ENCODE measurements at places on chromosomes 7 and 10. TPM values are rescaled to one million over a fixed set of nuclear protein-coding genes. Genes with fewer than 3 reads are reported as not detected.

The WEE2 gene
- not detected for total RNA-seq

The WNT2 gene
- 1.7 TPM for total RNA-seq

- peak; percentile 47 for DNase-seq
- H3K27ac ChIP-seq: no peak overlapping the region
- H3K27me3 ChIP-seq: no peaks in the 10 kb centered on the region
- H3K36me3 ChIP-seq: no peaks in the 10 kb centered on the region
- peak overlapping the region; percentile 24 for H3K4me3 ChIP-seq
- no peaks in the 10 kb centered on the region for H3K4me1 ChIP-seq
These were observed 860 bp downstream of the SEC31B start for GRCh38 chr10:100518761-100519241.

The APBB1IP gene
- total RNA-seq: 8.4 TPM

DNA sequence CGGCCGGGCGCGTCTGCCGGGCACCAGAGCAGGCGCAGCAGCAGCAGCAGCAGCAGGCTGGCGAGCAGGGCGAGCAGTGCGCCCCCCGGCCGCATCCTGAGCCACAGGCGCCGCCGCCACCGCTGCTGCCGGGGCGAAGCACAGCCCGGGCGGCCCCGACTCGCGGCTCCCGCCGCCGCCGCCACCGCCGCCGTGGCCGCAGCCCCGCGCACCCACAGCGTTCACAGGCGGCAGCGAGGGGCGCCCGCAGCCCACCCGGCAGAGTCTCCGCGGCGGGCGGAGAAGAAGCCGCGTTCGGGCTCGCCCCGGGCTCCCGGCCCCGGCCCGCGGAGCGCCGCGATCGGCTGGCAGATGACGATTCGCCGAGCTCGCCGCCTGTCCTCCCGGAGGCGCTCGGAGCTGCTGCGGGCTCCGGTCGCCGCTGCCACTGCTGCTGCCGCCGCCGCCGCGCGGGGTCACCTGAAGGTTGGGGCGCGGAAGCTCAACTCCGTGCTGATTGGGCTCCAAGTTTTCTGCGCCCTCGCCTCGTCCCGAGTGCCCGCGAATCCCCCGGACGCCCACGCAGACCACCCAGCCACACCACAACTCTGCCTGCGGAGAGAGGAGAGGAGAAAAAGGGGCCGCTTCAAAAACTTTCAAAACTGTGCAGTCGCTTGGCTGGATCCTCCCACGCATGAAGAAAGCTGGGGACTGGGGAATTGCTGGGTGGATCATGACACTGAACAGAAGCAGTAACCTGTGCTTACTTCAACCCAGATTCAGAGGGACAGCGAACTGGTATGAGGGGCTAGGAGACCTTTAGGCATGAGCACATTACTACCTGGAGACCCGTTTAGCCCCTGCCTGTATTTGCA is at the start of gene ST8SIA6:
TSS of gene ST8SIA6 (minus strand) at position 435 of the 854 bp plus-strand sequence. CDS start at position 95, 340 bp downstream.
- no peak for DNase-seq
- no peaks in the 10 kb centered on the region for H3K36me3 ChIP-seq
- H3K27me3 ChIP-seq: peaks cover 30% of the 10 kb centered on the region
- peak within 1 kb of the TSS; percentile 34 for H3K4me3 ChIP-seq

The IFIT2 gene
- 6.3 TPM for total RNA-seq

DNA sequence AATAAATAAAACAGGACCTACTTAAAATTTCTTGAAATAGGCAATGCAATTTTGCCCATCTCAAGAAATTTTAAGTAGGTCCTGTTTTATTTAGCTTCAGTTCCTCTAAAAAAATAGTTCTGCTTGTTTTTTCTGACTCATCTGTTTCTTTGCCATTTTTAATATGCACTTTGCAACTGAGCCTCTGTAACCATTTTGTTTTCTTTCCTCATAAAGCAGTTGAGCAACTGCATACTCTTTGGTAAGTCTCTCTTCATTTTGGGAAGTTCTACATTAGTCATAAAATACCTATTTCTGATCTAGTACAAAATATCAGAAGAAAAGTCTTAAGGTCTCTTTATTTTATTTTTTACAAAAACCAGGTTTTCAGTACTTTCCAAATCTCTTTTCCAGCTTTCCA is 18.0 kb downstream of the TAS2R40 start:
- H3K4me1 ChIP-seq: peaks cover 4% of the 10 kb centered on the region
- H3K36me3 ChIP-seq: no peaks in the 10 kb centered on the region
- no peak for DNase-seq
- no peaks in the 10 kb centered on the region for H3K27me3 ChIP-seq

DNA sequence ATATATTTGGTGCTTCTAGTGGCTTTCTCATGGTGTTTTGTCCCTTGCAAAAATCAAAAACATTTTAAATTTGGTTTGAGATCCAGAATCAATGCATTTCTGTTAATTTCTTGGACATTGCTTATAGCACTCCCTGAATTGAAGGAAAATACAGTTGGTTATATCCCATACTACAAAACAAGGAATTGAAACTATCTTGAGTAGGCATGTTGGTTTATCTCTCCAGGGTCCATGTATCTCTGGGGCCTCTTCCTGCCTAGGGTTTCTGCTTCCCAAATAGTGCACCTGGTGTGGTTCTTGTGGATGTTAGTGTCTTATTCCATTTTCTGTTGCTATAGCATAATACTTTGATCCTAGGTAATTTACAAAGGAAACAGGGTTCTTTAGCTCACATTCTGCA is 212.4 kb downstream of the CAMK1D start:
- no peaks in the 10 kb centered on the region for H3K36me3 ChIP-seq
- DNase-seq: no peak
- no peaks in the 10 kb centered on the region for H3K4me1 ChIP-seq
- H3K27ac ChIP-seq: no peak overlapping the region

DNA sequence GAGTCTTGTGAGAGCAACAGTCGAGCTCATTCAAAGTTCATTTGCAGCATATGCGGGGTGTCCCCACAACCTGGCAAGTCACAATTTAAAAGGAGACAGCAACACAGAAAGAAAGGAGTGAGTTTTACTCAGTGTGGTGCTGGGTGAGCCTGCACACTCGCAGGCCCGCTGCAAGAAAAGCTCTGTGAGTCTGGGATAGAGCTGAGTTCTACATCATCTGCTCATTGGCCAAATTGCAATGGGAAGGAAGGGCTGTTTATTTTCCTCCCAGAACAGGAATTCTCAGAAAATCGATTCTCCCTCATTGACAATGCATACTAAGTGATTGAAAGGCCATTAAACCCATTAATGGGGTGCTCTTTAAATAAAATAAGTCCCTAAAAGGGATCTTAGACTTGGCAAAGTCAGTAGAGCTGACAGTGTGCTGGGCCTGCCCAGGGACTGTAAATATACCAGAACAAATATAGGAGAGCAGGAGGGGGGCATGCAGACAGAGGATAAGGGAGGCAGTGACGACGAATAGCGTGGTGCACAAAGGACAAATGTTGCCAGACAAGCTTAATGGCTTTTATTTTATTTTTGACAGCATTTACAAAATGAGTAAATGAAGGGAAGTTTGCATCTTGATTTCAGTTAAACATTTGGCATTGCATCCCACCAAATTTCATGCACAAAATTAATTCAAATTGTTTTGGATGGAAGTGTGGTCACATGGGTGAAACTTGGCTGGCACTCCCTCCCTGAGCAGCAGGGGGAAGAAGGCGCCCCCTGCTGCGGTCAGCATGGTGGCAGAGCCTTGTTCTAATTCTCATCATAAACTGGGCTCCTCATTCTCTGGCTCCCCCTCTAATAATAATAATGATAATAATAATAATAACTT is 215.7 kb downstream of the SNX10 start:
- H3K27ac ChIP-seq: no peak overlapping the region
- no peak overlapping the region for H3K4me3 ChIP-seq
- no peaks in the 10 kb centered on the region for H3K36me3 ChIP-seq
- no peak for DNase-seq
- H3K27me3 ChIP-seq: no peaks in the 10 kb centered on the region

The CALML5 gene
- not detected for total RNA-seq

DNA sequence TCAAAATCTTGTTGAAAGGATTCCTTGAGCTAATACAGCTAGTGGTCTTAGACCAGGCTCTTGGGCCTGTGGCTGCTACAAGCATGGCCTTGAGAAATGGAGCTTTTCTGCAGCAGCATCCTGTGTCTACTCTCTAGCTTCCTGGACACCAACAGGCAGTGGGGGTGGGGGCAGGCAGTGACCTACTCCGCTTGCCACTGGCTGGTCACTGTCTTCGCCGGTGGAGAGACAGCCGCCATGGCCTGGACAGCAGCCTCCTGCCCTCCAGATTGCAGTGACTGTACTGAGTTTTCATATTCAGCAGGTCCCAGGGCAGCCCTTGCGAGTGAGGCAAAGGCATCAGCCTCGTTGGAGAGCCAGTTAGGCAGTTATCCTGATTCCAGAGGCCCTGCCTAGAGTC is 204.6 kb downstream of the HECW1 start:
- H3K27me3 ChIP-seq: no peaks in the 10 kb centered on the region
- no peak overlapping the region for H3K4me3 ChIP-seq
- no peak for DNase-seq
- no peak overlapping the region for H3K27ac ChIP-seq

The DNAJC1 gene
- 71.7 TPM for total RNA-seq

DNA sequence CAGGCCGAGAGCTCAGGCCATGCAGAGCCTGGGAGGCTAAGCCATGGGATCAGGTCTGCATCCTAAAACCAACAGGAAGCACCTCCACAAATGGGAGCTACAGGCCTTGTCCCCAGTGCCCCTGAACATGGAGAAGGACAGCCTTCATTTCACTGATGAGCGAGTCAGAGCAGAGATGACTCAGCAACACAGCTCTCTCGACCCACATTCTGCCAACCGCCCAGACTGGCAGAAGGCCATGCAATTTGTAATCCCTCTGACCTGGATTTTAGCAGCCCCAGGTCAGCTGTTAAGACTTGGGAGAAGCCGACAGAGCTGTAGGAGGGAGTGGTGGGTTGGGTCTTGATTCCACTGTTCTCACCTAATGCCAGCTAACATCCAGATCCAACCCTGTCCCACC is 25.5 kb downstream of the VOPP1 start:
- H3K27ac ChIP-seq: peak overlapping the region; percentile 12
- no peaks in the 10 kb centered on the region for H3K27me3 ChIP-seq
- H3K36me3 ChIP-seq: no peaks in the 10 kb centered on the region
- peak; percentile 33 for DNase-seq
- peaks cover 34% of the 10 kb centered on the region for H3K4me1 ChIP-seq
- no peak overlapping the region for H3K4me3 ChIP-seq

DNA sequence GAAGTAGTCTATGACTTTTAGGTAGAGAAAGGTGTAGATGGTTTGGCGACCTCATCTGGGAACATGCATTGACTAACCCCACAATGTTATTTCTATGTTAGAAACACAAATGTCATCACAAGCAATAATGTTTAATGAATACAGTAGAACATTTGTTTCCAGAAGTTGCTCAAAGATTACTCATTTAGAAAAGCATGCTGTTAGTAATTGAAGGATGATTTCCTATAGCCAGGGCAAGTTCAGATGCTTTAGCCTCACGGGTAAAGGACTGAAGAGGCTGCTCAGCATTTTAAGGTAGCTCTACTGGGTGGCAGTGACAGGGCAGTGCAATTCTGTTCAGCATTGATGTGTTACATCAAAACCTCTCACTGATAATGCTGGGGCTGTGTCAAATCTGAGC is 199.3 kb upstream of the FZD1 start:
- no peaks in the 10 kb centered on the region for H3K4me1 ChIP-seq
- no peaks in the 10 kb centered on the region for H3K36me3 ChIP-seq
- H3K27ac ChIP-seq: no peak overlapping the region
- H3K27me3 ChIP-seq: no peaks in the 10 kb centered on the region

The TES gene
- total RNA-seq: 26.4 TPM

The CTTNBP2 gene
- 18.6 TPM for total RNA-seq

The SDK1 gene
- 8.2 TPM for total RNA-seq

DNA sequence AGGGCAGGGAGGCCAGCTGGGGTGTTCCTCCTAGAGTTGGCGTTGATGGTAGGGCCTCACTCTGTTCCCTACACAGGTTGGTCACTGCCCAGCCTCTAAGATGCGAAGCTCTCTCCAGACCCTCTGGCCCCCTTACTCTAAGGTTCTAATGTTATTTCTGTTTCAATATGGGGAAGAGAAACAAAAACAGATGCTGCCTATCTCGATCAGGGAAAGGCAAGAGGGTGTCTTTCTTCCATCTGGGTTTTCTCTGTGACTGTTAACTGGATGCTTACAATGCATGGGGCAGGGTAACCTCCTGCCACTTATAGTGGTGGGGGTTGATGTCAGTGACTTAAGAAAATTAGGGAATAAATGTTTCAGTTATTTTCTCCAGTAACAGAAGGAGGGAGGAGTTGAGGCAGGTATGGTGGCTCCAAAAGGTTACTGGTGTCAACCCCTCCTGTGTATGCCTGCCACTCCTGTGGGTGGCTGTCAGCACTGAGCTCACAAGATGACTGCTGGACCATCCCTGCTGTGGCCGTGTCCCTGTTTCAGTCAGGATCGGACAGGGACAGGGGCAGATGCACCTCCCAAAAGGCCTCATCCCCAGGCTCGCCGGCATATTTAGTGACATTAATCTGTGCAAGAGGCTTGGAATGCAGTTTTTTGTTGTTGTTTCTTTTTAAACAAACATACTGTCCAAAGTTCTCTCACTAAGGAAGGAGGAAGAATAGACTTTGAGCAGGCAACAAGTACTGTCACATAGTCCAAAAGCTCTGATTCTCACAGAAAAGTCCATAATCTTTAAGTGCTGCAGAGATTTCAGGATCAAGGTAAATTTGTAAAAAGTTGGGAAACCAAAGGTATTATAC is 39.6 kb upstream of the SYPL1 start:
- H3K4me3 ChIP-seq: no peak overlapping the region
- H3K36me3 ChIP-seq: no peaks in the 10 kb centered on the region

The RTKN2 gene
- total RNA-seq: not detected

The C10orf53 gene
- not detected for total RNA-seq

DNA sequence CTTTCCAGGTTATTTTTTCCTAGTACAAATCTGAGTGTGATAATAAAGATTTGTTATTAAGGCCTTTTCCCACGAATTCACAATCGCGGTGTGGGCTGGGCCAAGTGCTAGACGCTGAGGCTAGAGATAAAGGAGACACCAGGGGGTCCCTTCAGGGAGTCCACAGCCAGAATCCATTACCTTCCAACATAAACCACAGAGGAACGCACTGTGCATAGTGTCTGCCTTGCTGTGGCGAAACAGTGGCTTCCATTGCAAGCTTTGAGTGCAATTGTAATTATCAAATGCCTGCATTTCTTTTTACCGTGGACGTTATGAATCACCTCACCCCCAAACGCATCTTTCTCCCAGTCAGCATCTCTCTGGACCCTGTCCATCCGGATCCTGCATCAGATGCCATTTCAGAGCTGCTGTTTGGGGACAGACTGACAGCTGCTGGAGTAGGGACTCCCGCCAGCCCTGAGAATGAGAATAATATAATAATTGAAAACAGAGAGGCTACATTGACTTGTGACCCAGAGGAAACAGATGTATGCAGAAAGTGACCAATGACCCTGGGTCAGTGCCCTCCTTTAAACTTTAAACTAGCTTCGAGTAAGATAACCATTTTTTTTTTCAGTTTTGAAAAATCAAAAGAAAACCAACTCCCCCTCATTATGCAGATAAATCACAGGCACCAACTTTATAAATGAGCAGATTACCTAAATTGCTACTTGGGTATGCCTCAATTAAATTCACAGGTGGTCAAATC is 456.2 kb upstream of the NRP1 start:
- H3K4me1 ChIP-seq: peaks cover 5% of the 10 kb centered on the region
- H3K27ac ChIP-seq: no peak overlapping the region
- H3K4me3 ChIP-seq: no peak overlapping the region
- H3K27me3 ChIP-seq: no peaks in the 10 kb centered on the region
- H3K36me3 ChIP-seq: no peaks in the 10 kb centered on the region
